CD4-positive, alpha-beta T cell treated with Interleukin-10 for 1 hour (primary cell): ENCODE measurements at places on chromosomes 16 and 17.

DNA sequence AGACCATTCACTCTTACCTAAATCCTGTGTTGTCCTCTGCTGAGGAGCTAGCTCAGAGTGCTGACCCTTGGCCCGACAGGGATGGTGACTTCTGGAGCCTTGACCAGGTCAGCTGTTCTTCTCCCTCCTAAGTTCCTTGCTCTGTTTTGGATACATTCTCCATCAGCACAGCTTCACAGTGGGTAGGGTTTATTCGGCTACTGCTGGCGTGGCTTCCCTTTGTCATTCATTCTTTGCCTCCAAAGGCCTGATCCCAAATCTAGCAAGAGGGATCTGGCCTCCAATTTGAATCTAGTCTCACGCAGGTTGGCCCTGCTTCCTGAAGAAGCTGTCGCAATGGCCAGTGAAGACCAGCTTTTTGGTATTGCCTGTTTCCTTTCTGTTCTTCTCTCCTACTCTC lies 116.6 kb downstream of the SHISA9 start:
- DNase-seq = no peak

DNA sequence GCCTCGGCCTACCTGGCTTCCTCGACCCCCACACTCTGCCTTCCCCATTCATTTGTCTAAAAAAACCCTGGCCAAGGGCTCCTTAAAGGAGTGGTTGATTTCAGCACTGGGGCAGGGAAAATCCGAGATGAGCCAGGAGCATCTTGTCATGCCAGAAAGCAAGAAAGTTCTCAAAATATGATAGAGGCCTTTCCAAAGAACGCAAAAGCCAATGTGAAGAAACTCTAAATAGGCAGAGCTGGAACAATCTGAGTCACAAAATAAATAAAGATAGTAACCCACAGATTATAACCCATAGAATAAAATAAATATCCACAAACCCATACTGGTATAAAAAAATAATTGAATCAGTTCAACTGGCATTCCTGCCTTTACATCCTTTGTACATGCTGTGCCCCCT lies 192.3 kb upstream of the SALL1 start:
- no peak for DNase-seq

- DNase-seq = peak; percentile 60
Measured at GRCh38 chr17:41967141-41967920, 736 bp downstream of the CNP start.

GRCh38 chr16:85611444-85612190 lies 1.5 kb upstream of the GSE1 start:
- peak; percentile 50 for DNase-seq

- no peak for DNase-seq
Measured at GRCh38 chr17:65230040-65230439, 92.9 kb downstream of the RGS9 start.

- no peak for DNase-seq
Measured at GRCh38 chr16:6018848-6019489, 921.4 kb upstream of the EEF2KMT start.

DNA sequence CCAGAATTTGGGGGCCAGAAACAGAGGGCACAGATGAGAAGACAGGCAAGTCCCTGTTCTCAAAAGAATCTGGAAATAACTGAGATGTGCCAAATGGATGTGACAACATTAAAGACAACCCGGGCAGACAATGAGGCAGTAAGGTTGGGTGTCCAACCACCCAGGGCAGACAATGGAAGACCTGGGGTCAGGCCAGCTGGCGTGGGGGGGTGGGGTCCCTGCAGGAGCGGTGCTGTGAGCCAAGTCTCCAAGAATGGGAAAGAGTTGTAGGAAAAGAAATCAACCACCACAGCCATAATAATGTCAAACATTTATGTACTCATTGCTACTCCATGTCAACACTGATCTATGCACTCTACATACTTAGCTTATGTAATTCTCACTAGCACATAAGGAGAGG lies 203.3 kb downstream of the C16orf78 start:
- DNase-seq = no peak

DNA sequence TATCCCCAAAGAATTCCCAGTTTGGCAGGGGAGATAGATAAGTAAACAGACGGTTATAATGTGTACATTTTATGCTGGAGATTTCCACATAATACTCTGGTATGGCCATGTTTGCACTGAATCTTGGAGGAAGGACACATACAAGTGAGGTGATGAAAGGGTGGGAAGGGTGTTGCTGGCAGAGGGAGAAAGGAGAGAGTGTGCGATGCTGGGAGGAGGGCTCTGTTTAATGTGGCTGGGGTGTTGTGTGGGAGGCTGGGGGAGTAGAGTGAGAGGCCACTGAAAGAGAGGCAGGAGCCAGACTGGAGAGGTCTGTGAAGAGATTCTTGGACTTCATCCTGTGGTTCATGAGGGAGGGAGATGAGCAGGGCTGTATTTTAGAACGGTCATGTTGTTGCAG lies 87.6 kb downstream of the SPACA3 start:
- DNase-seq = no peak

DNA sequence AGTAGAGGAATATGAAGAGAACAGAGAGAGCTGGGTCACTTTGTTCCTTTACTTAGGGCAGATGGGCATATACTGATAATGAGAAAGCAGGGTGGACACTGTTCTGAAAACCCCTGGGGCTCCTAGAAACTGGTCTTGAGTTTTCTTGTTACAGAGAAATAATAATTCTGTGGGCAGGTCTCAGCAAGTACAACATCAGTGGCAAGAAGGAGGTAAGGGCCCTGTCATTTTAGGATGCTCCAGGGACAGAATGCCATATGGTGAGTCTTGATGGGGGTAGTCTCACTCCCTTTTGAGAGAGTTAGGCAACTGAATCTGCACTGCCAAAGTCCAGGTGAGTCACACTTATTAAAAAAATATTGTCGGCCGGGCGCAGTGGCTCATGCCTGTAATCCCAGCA lies 102.3 kb downstream of the KCNJ2 start:
- no peak for DNase-seq

DNA sequence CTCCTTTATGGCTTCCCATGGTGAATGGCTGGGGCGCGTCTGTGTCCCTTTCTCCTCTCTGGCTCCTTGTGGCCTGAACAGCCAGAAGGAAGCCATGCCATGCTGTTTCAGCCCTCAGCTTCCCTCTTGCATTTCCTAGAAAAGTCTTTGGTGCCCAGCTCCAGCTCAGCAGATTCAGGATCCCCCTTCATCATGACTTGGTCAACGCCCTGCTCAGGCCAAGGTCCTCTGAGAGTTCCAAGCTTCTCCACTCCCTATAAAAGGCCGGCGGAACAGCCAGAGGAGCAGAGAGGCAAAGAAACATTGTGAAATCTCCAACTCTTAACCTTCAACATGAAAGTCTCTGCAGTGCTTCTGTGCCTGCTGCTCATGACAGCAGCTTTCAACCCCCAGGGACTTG lies at the start of gene CCL13:
CCL13 (plus strand) TSS at position 287 of the 400 bp plus-strand sequence; CDS start at position 334, 47 bp downstream.
- DNase-seq = no peak
